ENCODE measurements at places on chromosomes 16 and 17.

DNA sequence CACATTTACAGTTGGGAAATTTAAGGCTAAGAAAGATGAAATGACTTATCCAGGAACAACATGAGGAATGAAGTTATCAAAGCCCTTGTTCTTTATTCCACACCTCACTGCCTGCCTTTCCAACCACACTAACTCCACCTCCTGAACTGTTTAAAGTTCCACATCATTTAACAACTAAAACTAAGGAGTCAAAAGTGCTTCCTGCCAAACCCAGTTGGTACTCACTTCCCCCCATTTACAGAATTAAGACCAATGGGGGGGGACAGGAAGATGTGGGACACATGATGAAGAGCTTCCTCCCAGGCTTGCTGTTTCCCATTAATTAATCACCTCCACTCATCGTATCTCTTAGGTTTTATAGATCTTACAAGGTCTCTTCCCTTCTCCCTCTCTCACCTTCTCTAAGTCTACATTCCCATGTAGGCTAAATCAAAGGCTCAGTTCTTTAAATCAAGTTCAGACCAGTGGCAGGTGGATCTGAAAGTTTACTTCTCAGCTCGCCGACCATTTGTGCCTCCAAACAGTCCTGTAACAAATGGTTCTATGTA lies 19.2 kb upstream of the TMEM101 start:
- DNase-seq = no peak

GRCh38 chr17:9900044-9900594 lies 5.0 kb downstream of the RCVRN start:
- no peak for DNase-seq

GRCh38 chr16:78796221-78796866 lies 696.9 kb downstream of the WWOX start:
- DNase-seq = peak; percentile 48

DNA sequence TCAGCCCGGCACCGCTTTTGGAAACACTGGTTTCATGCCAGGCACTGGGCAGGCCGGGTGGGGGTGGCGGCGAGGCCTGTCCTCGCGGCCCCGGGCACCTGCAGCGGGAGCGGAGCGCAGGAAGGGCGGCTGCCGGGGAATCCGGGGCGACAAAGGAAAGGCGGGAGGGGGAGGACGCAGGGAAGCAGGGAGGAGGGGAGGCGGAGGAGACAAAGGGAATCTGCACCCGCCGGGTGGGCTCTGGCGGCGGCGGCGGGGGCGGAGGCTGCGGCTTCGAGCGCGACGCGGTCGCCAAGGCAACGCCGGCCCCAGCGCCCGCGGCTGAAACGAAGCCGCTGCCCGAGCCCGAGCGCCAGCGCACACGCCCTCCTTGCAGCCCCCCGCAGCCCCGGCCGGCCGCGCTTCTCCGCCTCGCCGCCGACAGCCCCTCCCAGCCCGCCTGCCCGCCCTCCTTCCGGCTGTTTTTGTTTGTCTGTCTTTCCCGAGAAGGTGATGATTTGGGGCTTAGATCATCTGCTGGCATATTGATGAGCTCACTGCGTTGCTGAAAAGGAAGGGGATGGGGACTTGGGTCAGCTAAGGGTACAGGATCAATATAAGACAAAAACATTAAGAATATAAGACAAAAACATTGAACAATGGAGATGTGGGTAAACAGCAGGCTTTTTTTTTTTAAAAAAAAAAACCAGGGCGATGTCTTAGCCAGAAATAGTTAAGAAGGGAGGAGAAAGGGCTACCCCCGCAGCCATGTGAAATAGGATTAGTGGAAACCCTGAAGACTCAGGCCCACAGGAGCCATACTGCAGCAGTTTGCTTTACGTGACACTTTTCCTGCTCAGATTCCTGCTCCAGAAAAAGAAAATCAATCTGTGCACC lies 32.7 kb downstream of the CDK5R1 start:
- peak; percentile 69 for DNase-seq

DNA sequence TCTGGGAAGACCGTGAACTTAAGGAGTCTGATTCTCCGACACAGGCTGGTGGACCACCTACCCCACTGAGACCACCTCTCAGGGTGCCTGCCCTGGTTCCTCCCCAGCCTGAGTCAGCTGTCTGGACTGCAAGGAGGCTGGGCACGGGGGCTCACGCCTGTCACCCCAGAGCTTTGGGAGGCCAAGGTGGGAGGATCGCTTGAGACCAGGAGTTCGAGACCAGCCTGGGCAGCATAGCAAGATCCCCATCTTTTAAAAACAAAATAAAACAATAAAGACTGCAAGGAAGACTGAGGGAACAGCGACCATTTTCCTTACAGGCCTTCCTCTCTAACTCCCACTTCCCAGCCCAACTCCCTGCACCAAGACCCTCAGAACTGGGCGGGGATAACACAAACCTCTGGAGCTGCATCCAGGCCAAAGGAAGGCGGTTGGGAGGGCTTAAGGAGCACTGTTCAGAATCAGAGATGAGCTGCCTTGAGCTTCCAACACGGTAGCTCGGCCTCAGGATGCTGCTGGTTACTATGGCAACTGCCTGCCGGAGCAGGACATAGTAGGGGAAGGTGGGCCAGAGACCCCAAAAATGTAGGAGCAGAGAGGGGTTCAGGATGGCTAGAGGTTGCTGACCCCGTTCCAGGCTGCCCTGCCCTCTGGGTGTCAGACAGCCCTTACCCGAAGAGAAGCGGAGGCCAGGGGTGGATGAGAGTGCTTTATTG lies 4.4 kb downstream of the APOBR start:
- DNase-seq = no peak

- no peak for DNase-seq
These were observed 8.2 kb downstream of the MYH3 start for GRCh38 chr17:10648956-10649355.

DNA sequence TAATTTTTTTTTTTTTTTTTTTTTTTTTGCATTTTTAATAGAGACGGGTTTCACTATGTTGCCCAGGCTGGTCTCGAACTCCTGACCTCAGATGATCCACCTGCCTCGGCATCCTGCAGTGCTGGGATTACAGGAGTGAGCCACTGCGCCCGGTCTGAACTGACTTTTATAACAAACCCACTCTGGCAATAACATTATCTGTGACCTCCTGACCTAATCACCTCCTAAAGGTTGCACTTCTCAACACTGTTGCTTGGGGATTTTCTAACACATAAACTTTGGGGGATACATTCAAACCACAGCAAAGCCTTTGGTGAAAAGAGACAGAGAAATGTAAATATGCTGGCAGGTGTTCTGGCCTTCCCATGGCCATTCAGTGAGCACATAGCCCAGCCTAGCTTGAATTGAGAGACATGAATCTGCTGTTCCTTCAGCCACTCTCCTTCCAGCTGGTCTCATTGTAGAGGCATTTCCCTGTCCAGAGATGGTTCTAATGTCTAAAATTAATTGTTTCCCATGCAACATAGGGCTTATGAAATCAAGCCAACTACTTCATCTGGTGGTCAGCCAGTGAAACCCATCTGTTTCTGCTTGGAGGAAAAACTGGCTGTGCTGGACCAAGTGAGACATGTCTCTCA lies 28.3 kb downstream of the LYRM1 start:
- DNase-seq = no peak

DNA sequence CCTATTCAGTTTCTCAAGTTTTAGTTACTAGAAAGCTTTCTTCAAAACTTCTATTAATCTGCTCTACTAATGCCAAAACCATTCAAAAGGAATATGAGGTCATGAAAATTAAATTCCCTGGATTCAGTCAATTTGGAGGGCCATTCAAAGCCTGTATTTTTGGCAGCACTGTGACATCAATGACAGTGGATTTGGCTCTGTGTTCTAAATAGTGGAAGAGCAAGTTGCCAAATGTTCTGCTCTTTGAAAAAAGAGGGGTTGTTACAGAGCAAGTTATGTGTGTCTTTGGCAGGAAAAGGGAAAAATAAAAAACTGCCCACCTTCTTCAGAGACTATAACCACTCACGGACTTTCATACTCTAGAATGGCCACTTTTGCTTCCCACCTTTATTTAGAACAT lies 3.2 kb upstream of the C16orf46 start:
- DNase-seq = no peak
